ENCODE measurements at places on chromosomes 11 and 22.

- no peak for DNase-seq
Measured at GRCh38 chr11:114322934-114323333, 26.7 kb downstream of the NNMT start.

GRCh38 chr22:20887375-20887774, 28.6 kb downstream of the SNAP29 start:
- no peak for DNase-seq

- DNase-seq: no peak
Measured at GRCh38 chr11:121067453-121067852, 33.6 kb upstream of the TECTA start.

GRCh38 chr11:34960277-34960676, 43.9 kb downstream of the PDHX start:
- DNase-seq: no peak

DNA sequence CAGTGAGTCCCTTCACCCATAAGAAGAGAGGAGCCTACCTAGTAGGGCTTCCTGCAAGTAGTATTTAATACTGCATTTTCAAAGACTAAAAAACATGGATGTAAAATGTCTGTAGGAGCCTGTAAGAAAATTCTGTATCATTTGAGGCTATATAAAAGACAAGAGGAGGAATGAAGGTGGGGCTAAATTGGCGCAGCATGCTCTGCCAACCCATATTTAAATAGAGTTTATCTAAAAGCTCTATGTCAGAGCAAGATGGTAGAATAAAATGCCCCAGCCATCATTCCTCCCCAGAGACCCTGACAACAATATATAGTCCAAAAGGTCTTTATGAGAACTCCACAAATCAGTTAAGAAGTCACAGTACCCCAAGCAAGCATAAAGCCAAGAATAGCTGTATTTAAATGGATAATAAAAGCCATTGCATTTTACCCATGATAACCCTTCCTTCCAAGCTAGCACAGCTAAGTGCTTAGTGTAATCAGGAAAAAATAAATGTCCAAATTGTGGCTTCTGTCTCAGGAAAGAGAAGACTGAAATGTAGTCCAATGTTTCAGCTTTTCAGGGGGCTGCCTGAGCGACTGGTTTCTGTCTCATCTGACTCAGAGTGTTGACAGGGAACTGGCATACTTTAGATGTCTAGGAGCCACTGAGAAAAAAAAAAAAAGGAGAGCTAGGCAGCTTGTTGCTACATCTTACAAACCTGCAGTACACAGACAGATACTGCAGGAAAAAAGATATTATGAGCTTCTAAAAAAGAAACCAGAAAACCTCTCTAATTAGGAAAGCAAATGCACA, 258.6 kb downstream of the METTL15 start:
- DNase-seq: no peak

DNA sequence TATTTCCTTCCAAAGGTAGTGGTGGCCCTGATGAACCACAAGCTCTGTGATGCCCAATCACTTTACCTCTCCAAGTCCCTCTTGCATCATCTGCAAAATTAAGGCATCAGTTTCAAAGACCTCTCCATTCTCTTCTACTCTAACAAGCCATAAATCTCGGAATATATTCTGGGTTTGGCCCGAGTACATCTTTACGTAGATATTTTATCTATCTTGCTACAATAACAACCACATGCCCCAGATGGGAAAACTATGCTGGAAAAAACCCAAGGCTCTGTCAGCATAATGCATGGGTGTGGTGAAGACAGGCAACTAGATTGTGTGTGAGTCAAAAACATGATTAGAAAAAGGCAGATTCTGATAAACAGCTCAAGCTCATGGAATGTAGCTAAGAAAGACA, 228.2 kb upstream of the BLID start:
- no peak for DNase-seq

- DNase-seq: no peak
Measured at GRCh38 chr11:114929351-114930000, 251.1 kb downstream of the NXPE2 start.

- no peak for DNase-seq
Measured at GRCh38 chr11:57484141-57484710, 23.9 kb downstream of the RTN4RL2 start.

GRCh38 chr22:46107753-46108563, 42.4 kb upstream of the PPARA start:
- no peak for DNase-seq

DNA sequence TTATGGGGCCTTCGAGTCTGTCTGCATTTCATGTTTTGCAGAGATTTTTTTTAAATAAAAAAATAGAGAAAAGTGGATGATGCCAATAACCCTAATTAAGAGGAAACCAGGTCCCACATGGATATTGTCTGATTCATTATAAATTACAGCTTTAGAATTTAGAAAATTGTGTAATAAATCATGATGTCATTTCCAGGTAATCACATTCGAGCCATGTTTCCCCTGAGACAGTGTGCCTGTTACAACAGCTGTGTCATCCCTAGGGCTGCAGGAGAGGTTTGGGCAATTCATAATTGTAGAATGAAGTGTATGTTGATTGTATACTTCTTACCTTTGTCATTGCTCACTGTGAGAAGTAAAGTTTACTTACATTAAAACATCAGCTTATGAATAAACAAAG, 38.3 kb downstream of the NCAM1 start:
- no peak for DNase-seq

DNA sequence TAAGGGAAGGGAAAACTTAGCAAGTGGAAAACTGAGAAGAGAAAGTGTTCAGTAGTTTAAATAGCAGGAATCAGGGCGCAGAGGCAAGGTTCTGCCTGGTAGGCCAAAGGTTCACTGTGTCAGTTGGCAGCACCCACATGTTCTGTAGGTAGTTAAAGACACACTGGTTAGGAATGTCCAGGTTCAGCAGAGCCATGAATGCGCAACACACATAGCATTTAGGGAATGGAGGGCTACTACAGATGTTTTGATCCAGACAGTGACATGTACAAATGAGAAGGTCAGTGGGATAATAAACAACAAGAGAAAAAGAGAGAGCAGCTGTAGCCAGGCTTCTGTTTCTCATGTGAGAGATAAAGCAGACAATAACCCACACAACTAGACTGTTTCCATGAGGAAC, 56.2 kb upstream of the ARHGAP42 start:
- DNase-seq: no peak

Measured in CD4-positive, alpha-beta T cell treated with Interleukin-21 for 1 hour (primary cell).